ENCODE measurements at places on chromosomes 7 and 10.

- no peak for DNase-seq
Observed at GRCh38 chr7:86955895-86956503, 103.5 kb downstream of the ELAPOR2 start.

DNA sequence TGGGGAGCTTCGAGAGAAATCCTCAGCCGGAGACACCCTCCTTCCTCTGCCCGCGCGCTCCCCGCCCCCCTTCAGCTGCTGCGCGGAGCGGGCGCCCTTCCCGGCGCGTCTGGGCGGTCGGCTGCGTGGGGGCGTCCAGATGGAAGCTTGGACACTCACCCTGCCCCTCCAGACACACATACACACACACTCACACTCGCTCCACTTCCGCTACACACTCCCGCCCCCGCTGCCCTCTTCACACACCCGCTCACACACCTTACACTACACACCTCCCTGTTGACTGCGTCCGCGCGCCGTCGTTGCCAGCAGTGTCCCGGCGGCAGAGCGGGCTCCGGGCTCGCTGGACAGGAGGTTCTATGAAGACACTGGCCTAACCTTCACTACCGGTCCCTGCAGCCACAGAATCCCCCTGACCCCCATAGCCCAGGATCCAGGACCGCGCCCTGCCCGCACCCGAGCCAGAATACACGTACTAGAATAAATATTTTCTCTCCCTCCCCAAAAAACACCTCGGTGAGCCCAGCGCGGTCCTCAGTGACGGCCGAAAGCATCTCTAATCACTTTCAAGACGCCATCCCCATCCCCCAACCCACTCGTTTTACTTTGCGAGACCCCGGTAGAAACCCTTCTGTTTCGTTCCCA is 1.1 kb upstream of the EGR2 start:
- no peak for DNase-seq

- DNase-seq, result no peak
Observed at GRCh38 chr7:2480070-2480408, 3.8 kb upstream of the GRIFIN start.

DNA sequence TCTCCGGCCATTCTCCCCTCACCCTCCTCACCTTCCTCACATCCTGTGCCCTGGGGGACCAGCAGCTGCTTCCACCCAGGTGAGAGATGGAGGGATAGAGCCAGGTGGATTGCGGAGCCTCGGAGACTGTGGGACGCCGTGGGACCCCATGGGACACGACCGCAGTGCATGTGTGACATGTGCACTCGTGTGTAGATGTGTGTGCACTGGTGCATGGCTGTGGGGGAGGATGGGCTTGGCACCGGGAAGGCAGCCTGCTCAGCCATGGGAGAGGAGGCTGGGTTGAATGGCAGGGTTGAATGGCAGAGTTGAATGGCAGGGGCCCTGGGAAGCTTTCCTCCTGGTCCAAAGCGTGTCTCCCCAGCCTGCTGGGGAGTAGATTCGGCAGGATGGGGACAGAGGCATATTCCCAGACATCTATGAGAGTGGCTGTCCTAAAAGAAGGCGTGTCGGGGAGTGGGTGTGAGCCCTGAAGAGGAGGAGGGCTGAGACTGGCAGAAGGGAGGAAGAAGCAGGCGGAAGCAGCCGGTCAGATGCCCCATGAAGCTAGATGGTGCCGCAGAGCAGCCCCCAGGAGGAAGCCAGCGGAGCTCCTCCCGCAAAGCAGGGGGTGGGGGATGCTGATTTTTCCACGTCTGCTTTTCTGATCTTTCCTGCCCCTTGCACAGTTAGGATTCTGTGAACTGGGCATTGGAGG is 815 bp downstream of the GIMAP8 start:
- DNase-seq, result no peak

GRCh38 chr10:23435378-23435777 is 3.5 kb upstream of the OTUD1 start:
- DNase-seq, result no peak

GRCh38 chr7:79977481-79977880 is 157.2 kb upstream of the GNAI1 start:
- no peak for DNase-seq

GRCh38 chr10:20232079-20232705 is 416.0 kb downstream of the PLXDC2 start:
- DNase-seq, result no peak

- DNase-seq, result peak; percentile 55
Observed at GRCh38 chr7:47080816-47081215, 501.1 kb downstream of the TNS3 start.

DNA sequence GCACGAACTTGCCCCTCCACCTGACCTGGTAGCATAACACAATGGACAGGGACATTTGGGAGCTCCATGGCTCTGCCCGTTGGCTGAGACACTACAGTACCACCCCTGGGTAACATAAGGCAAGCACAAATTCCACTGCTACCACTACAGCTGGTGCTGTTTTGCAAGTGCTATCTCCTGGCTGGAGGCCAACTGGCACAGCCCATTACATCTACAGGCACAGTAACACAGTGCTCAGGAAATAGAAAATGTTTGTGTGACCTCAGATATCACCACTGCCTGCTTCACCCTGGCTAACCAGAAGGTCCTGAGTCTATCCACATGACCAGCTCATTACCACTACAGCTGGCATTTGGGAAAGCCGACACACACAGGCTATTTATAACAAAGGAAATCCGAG is 631.1 kb upstream of the MBL2 start:
- no peak for DNase-seq

DNA sequence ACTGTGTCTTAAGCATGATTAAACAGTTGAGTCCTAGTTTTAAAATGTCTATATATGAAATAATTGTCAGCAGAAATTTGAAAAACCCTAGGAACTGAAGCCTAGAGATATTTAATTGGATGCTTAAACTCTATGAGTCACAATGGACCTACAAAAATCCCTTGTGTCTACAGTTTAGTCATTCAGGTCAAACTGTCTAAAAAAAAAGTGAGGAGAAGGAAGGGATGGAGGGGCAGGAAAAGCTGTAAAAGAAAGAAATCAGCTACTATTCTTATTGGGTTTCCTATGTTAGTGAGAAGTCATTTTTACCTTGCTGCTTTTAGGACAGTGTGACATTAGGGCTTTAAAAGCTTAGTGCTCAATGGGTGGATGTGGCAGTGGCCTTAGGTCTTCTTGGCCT is 406.1 kb upstream of the FZD8 start:
- DNase-seq, result no peak

- DNase-seq, result no peak
Observed at GRCh38 chr10:64519831-64520230, 998.6 kb downstream of the REEP3 start.

- DNase-seq, result no peak
Observed at GRCh38 chr10:60336901-60337630, 52.6 kb downstream of the ANK3 start.

GRCh38 chr10:76769582-76769981 is 868.0 kb downstream of the KCNMA1 start:
- no peak for DNase-seq

DNA sequence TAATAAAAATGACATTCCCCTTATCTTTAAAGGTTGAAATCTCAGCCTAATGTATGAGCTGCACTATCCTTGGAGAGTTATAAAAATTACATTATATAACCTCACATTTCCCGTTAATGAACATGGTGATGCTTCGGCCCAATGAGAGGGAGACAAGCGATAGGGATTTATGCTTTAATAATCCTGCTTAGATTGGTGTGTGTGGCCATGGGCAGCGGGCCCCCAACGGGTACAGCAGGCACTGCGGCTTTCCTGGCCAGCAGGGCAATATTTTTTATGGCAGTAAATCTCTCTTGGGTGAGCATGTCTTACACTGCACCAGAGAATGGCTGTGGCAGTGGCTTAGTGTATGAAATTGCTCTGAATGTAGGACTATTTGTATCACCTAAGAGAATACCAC is 246.3 kb downstream of the GFRA1 start:
- DNase-seq, result no peak

DNA sequence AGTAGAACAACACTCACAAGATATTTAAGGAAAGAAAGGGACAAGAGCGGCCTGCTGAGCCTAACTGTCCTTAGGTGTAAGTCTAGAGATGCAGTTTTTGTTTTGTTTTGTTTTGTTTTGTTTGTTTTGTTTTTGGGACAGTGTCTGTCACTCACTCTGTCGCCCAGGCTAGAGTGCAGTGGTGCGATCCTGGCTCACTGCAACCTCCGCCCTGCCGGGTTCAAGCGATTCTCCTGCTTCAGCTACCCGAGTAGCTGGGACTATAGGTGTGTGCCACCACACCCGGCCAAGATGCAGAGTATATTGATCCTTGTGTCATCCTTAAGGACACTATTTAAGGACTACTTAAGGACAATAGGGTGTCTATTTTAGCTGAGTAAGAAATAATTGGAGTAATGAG is 84.1 kb upstream of the PARD3 start:
- DNase-seq, result no peak

DNA sequence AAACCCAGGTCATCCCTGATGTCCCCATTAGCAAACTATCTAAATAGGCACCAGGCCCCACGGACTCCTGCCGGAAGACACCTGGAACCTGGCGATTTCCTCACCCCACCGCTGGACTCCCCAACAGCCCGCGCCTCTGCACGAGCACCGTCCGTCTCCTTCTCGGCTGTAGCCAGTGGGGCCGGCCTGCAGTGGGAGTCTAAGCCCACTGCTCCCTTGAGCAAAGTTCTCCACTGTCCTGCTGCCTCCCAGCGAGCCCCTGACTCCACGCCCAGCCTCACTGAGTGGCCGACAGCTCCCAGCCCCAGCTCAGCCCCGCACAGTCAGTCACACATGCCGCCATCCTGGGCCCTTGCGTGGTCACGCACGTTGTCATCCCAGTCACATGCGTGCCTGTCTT is 211.3 kb upstream of the PPP2R2D start:
- DNase-seq, result no peak

GRCh38 chr7:44268671-44269070 is 56.7 kb downstream of the CAMK2B start:
- no peak for DNase-seq

GRCh38 chr10:44164251-44164956 is 220.5 kb downstream of the CXCL12 start:
- DNase-seq, result no peak

GRCh38 chr10:105146436-105146835 is 505.3 kb downstream of the SORCS3 start:
- no peak for DNase-seq

DNA sequence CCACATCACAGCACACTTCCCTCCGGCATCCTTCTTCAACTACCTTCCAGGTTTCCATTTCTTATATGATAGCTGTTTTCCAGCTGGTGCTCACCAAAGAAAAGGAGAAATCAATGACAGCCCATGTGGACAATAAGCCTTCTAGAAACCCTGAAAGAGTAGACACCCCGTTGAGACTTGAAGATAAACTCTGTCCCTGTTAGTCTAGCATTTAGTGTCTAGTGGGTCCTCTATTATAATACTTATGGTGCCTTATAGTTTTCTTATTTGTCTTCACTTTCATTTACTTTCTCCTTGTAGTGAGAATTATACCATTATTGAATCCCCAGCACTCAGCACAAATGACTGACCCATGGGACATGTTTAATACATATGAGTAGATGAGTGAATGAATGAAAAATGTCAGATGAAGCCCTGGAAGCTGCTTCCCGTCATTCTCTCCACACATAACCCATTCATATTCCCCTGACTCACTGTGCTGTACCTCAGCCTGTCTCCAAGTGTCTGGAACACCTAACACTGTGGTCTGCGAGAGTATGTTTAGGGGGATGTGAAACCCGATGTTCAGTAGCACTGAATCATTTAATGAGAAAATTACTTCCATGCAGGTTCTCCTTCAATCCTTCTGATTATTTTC is 377.6 kb downstream of the GPR158 start:
- no peak for DNase-seq

DNA sequence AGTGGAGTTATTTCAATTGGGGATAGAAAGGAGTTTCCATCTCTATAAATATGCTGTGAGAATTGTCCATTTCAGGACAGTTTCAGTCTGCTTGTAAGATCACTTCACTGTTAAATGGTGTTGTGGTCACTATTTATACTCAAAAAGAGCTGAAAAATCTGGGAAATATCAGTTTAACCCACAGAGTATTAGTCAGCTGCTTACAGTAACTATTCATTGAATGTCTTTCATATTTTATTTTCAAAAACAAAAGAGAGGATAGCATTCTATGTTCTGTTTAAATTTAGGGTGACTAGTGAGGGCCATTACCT is 85.4 kb upstream of the PLXDC2 start:
- DNase-seq, result peak; percentile 2

GRCh38 chr7:14395860-14396259 is 406.4 kb upstream of the ETV1 start:
- no peak for DNase-seq

DNA sequence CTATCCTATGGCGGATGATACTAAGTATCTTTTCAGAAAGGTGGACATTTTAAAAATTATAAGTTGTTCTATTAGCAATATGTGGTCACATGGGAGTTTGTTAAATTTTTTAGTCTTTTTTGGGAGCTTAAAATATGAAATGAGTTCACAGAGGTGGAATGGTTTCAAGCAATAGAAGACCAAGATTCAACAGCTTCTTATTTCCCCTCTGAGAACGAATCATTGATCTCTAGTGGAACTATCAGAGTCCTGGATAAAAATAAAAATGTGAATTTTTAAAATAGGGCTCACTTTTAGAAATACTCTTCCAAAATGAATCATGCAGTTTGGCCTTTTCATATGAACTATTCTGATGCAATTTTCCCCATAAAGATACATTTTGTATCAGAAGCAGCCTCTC is 467.7 kb upstream of the KLF6 start:
- DNase-seq, result no peak

DNA sequence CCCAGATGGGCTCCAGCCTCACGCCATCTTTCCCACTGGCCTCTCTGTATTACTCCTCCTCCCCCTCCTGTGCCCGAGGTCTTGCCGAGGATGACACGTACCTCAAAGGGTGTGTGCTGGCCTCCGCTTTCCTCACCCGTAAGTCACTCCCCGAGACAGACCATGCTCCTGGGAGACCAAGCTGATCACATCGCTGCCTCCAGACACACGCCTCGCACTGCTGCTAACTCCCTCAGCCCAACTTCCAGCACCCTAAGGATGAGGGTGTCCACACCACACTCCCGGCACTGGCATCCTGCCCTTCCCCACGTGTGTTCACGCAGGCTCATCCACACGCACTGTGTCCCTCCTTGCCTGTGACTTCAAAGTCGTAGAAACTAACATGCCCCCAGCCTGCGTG is 24.0 kb downstream of the MAD1L1 start:
- no peak for DNase-seq

DNA sequence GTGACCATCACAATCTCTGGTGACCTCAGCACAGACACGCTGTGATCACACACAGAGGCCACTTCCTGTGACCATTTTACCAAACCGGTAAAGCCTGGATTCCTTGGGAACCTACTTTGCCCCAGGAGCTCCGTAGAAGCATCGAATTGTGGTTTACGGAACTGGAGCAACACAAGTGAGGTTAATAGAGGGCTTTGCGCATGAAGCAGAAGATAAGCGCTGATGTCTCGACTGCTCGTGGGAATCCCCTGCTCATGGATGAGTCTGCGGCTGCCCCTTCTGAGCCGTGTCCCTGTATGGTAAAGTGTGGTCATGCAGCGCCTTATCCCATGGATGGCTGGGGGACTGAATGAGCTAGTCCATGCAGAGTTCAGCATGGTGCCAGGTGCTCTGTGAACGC is 53.6 kb downstream of the VIPR2 start:
- DNase-seq, result no peak
